ENCODE measurements at places on chromosomes 13 and 19. TPM values are rescaled to one million over a fixed set of nuclear protein-coding genes. Genes with fewer than 3 reads are reported as not detected.
A peak's percentile ranks its signal among the peaks of the same experiment; 100 is the strongest.

CEBPA gene
- 1.4 TPM for total RNA-seq

ZFR2 gene
- not detected for total RNA-seq

ZNF729 gene
- not detected for total RNA-seq

ZNF837 gene
- 1.2 TPM for total RNA-seq

PRKD2 gene
- total RNA-seq, result 44.6 TPM

- DNase-seq, result no peak
These were observed 10.9 kb downstream of the KLC3 start for GRCh38 chr19:45351401-45351952.

- DNase-seq, result no peak
These were observed 1.2 kb downstream of the MEDAG start for GRCh38 chr13:30907121-30907861.

- no peak for DNase-seq
These were observed 39.1 kb downstream of the EFNB2 start for GRCh38 chr13:106496072-106496997.

- DNase-seq, result no peak
These were observed 308.0 kb downstream of the OLFM4 start for GRCh38 chr13:53336441-53337160.

DNA sequence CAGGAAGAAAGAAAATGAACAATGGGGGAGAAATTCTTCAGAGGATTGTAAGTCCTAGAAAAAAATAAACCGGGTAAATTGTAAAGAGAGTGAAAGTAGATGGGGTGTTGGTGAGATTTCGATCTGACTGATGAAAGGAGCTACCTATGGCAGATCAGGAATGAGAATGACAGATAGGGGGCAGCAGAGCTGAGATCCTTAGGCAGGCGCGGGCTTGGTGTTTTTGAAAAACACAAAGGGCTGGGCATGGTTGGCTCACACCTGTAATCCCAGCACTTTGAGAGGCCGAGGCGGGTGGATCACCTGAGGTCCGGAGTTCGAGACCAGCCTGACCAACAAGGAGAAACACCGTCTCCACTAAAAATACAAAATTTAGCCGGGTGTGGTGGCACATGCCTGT lies 1468.6 kb upstream of the SLC10A2 start:
- no peak for DNase-seq

DNA sequence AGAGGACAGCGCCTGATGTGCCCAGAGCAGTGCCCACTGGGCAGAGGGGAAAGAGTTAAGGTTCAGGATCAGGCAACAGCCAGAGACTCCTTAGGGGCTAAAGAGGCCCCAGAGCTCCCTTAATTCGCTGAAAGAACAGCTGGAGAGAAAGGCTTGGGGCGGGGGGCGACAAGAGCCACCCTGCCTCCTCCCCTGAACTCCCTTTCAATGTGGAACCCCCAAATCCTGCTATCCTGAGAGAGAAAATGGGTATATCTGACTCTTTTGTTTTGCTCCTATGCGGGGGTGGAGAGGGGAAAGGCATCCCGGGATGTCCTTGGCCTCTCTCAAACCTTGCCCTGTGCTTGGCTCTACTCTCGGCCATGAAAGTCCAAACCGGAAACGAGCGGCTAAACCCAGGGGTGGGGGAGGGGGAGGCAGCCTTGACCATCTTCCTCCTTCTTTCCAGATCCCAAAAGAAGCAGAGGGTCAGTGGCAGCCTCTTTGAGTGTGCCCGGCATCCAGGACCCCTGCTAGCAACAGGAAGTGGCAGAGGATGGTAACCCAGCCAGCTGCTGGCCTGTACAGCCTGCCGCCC lies 4.7 kb downstream of the PRKACA start:
- DNase-seq, result no peak

- DNase-seq, result no peak
These were observed 1017.6 kb downstream of the PCDH9 start for GRCh38 chr13:66212511-66212910.

GRCh38 chr19:47540748-47541147 lies 25.9 kb upstream of the NAPA start:
- DNase-seq, result no peak

DNA sequence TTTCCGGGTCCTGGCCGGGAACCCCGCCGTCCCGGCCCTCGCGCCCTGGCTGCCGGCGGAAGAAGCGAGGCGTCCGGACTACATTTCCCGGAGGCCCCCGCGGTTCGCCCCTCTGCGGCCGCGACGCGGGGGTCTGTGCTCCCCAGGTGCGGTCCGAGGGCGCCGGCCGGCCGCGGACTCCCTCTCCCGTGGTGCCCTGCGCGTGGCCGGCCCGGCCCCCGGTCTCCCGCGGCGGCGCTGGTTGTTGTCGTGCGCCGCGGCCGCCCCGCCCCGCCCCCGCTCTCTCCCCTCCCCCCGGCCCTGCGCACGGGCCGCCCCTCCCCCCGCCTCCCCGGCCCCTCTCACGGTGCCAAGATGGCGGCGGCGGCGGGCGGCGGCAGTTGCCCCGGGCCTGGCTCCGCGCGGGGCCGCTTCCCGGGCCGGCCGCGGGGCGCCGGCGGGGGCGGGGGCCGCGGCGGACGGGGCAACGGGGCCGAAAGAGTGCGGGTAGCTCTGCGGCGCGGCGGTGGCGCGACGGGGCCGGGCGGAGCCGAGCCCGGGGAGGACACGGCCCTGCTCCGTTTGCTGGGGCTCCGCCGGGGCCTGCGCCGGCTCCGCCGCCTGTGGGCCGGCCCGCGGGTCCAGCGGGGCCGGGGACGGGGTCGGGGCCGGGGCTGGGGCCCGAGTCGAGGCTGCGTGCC lies at the start of gene KMT2B:
KMT2B (plus strand) TSS at position 339 of the 680 bp plus-strand sequence; CDS start at position 355, 16 bp downstream.
- DNase-seq, result peak; percentile 94

DNA sequence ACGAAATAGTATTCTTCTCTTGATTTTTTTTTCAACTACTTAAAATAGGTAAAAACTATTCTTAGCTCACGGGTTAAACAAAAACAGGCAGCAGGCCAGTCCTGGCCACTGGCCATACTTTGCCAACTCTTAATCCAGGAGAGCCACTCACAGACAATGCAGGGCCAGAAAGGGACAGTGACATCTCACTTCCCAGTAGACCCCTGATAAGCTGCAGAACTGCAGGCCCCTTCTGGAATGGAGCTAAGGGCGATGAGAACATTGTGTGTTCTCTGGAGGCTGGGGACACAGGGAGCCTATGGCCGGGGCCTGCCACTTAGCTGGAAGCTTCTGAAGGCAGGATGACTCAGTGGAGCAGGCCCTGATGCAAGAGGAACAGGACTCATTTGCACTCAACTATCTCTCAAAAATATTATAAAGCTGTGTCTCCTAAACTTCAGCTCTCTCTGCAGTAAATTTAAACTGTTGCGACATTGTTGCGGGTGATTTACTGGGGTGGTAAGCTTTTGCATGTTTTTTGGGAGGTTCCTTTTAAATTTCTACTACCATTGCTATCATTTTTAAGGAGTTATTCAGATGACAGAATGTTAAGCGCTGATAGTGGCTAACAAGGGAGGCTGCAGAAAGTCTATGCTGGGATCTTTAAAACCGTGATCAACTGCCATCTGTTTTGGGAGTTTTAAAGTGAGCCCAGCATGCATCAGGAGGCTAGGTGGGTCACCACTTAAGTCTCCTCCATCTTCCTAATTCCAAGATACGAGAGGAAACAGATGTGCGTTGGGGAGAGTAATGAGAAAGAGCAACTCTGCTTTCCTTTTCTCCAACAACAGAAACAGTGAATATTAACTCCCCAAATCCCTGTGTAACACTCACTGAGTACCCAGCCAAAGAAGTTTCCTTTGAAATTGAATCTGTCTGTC lies 33.2 kb upstream of the KATNAL1 start:
- peak; percentile 29 for DNase-seq

- DNase-seq, result no peak
These were observed 6.0 kb downstream of the REEP6 start for GRCh38 chr19:1496714-1497577.

DNA sequence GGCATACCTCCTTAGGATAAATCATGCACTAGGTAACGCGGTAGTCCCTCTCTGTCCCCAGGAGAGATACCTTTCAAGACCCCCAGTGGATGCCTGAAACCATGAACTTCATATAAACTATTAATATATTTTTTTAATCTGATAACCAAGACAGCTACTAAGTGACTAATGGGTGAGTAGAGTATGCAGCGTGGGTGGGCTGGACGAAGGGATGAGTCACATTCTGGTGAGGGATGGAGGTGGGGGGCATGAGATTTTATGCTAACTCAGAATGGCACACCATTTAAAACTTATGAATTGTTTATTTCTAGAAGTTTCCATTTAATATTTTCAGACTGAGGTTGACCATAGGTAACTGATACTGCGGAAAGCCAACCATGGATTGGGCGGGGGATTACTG lies 46.2 kb downstream of the CDK8 start:
- DNase-seq, result no peak

- DNase-seq, result peak; percentile 52
These were observed 802 bp upstream of the FREM2 start for GRCh38 chr13:38685974-38686576.

GRCh38 chr13:40077396-40078027 lies 422.1 kb downstream of the COG6 start:
- peak; percentile 70 for DNase-seq

DNA sequence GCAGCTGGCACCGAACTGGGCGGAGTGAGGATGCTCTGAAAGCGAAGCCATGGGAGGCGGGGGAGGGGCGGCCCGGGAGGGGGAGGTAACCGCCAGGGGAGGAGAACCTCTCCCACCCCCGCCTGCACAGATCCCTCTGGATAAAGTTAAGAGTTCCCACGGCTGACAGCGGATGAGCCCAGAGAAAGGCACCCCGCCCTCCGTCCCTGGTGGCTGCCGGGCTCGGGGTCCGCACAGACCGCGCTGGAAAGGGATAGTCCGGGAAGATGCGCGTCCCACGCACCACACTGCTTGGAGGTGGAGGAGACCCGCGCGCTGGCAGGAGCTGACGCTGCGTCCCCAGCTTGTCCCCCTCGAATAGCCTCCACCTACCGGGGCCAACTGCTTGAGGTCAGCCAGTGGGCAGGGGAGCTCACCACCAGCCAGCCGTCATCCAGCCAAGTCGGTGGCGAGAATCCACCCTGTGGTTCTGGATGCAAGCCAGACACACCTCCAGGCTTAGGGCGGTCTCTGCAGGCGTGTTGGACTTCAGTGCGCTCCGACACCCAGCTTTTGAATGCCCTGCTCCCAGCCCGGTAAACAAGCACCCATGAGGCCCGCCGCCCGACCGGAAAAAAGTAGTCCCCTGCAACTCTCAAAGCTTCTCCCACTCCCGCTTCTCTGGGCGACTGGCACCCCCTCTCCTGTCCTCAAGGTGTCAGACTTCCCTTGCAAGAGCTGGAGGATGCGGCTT lies at the start of gene TRPC4:
TRPC4 (minus strand) TSS at position 17 of the 733 bp plus-strand sequence. CDS start 86,439 bp downstream, outside the sequence.
- peak; percentile 35 for DNase-seq

DNA sequence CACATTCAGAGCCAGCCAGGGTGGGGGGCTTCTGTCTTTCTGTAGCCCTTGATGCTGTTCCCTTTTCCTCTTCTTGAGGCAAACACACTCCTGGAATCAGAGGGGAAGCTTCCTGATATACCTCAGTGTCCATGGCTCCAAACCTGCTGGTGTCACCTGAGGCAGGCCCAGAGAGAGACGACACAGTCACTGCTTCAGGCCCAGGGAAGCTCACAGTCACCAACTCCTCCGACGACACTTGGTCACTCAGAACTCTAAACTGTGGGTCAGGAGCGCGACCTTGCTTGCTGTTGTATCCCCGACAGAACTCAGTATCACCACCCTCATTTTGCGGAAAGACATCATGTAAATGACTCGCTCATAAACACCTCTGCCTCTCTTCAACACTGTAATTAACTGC lies 1.1 kb downstream of the ATP13A1 start:
- DNase-seq, result no peak

GRCh38 chr19:5154129-5154798 lies 185.4 kb downstream of the KDM4B start:
- no peak for DNase-seq

Measured in foreskin keratinocyte (primary cell).